ENCODE measurements at places on chromosomes 2 and 18.

DNA sequence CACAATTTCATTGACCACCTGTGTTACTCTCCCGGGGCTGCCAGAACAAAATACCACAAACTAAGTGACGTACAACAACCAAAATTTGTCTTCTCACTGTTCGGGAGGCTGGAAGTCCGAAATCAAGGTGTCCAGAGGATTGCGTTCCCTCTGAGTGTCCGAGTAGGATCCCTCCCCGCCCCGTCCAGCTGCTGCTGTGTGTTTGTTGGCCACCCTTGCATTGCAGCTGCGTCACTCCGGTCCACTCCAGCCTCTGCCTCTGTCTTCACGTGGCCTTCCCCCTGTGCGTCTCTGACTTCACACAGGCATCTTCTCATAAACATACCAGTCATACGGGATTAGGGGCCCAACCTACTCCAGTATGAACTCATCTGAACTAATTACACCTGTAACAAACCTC is 251.8 kb upstream of the SMIM21 start:
- DNase-seq: no peak

GRCh38 chr2:130372055-130372832 is 16.4 kb downstream of the PTPN18 start:
- DNase-seq: peak; percentile 54

DNA sequence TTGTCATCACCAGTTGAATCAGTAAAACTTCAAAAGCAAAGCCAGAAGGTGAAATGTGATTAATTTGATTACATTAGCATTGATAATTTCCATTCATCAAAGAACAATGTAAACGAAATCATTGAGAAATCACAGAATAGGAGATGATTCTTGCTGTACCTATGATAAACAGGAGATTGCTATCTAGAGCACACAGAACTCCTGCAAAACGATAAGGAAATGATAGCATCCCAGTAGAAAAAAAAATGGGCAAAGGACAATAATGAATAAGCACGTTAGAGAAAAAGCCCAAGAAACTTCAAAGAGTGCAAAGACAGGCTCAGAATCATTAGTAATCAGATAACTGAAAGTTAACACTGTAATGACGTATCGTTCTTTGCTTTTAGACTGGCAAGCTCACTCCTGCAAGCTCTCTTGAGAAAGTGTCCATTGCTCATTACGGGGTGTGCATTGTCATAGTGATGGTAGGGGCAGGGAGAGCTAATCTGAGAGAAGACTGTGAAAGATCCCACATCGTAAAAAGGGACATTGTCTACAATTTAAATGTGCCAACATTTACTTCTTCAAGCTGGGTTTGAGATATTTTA is 143.6 kb downstream of the SPP2 start:
- no peak for DNase-seq

DNA sequence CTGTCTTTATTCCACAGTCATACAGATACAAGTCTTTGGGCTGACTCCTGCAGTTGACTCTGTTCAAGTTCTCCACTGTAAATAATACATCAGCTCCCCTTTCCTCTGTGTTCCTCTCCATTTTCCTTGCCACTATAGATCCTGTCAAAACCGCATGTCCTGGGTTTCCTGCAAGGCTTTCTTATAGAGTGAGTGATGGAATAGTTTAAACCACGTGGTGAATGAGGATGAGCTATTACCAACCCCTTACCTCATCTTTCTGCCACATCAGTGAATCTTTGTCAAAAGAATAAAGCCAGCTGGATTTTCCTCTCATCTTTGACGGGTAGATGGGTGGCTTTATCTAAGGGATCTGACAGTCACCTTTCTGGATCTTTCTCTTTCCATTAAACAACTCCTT is 3.9 kb upstream of the GALNT14 start:
- DNase-seq: no peak

DNA sequence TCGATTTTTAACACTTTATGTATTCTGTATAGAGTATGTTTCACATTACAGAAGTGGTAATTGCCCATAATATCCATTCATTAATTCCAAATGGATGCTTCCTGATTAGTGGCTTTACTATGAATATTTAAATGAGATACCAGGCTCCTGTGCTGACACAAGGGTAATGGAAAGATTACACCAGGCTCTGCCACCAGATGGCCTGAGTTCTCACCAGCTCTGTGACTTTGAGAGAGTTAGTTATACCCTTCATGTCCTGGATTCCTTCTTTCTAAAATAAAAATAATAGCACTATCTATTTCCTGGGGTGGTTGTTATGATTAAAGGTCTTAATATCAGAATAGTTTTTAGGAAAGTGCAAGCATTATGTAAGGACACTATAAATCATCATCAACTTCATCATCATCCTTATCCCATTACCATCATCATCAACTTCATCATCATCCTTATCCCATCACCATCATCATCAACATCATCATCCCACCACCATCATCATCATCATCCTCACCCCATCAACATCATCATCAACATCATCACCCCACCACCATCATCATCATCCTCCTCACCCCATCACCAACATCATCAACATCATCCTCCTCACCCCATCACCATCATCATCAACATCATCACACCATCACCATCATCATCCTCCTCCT is 151.8 kb downstream of the DNER start:
- DNase-seq: no peak

DNA sequence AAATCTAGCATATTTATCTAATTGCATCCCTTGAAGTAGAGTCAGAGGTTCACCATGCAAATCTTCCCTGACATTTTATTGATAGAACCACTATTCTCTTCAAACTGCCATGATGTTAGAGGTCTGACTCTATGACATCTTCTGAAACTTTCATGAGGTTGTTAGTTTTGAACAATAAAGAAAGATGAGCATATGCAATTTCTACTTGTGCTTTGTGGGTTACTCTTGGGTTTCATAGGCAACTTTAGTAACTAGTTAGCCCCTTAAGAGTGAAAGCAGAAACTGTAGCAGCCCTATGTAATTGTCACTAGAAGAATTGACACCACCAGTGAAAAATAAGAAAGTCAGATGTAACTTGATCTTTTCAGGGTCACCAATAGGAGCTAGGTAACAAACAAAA is 53.1 kb upstream of the ZEB2 start:
- DNase-seq: no peak

GRCh38 chr2:220955776-220956175 is 616.3 kb downstream of the EPHA4 start:
- DNase-seq: no peak

DNA sequence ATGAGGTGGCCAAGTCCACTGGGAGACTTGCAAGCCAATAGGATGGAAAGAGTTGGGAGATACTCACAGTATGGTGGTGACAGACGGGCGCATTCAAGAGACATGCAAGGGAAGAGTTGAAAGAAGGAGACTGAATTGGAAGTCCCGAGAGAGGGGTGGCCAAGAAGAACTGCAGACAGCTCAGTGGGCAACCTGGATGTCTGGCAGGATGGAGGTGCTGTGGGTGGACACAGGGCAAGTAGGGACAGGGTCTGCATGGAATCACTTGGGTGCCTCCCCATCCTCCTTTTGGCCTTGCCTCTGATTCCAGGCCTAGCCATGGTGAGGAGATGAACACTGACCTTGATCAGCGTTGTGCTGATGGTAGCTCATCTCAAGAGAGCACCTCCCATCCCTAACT is 235.7 kb upstream of the COPS8 start:
- DNase-seq: no peak

GRCh38 chr2:11411768-11412448 is 54.1 kb downstream of the E2F6 start:
- DNase-seq: peak; percentile 3

GRCh38 chr2:5231287-5231686 is 460.9 kb upstream of the SOX11 start:
- no peak for DNase-seq

DNA sequence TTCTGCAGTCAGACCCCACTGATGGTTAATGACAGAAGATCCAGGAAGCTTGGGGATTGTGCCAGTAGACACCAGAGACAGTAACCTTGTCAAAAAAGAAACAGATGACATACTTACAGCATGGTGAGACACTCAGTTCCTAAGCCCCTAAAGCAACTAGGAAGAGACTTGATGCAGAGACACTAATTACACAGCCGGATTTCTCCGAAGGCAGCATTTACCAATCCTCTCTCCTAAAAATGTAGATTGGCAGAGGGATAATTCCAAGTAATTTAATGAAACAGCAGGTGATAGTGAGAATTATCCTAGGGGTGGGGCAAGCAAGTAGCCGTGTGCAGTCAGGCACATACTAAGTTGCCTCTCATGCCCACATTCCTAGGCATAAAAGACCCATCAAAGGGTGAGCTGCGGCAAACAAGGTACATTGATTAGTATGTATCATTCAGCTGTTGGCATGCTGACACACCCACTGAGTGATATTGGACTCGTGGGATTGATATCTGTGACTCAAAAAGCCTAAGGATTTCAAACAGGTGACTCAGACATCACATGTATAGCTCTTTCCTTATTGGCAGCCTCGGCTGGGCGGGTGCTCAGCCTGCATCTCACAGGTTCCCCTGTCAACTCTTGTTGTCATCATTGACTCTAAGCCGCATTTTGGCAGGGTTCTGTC is 296.7 kb upstream of the ATP5MC3 start:
- no peak for DNase-seq

GRCh38 chr2:121532894-121533293 is 2.2 kb downstream of the RNU4ATAC start:
- DNase-seq: no peak

DNA sequence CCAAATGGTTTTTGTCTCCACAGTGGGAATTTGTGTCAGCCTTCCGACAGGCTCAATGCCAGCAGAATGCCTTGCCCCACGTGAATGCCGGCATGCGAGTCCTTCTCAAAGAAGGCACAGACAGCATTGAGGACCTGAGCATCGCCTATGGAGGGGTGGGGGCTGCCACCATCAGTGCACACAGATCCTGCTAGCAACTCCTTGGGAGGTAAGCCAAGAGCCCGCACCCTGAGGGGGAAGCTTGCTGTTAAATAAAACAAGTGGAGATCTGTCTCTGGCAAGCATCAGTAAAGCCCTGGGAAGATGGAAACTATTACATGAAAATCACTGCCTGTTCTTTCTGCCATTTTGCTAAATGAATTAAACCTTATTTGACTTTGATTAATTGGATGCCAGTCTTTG is 67.5 kb upstream of the BZW1 start:
- no peak for DNase-seq

DNA sequence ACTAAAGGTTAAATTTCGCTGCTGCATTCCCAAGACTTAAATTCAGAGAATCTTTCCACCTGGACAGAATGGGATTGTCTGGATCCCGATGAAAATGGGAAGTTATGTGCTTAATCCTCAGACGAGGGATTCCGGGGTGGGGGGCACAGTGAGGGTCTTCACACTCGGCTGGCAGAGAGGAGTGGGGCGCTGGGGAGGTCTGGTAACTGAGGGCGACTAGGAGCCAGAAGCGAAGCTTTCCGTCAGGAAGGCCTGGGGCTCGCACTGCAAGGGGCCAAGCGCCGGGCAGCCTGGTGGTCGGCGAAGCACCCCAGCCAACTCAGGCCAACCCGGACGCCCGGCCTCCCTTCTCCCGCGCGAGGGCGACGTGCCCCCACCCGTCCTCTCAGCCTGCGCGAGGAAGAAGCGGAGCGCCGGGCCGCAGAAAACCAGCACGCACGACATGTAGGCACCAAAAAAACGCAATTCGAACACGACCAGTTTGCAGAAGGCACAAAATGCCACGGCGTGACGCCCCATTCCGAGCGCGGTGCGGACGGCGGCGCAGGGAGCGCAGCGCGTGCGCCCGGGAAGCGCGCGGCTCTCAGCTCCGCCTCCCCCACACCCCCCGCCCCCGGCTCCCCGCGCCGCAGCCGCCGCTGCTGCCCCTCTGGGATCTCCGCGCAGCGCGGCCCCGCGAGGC is 188.1 kb downstream of the ZEB2 start:
- peak; percentile 72 for DNase-seq

- no peak for DNase-seq
These were observed 42.1 kb downstream of the TMEM37 start for GRCh38 chr2:119473621-119474370.

DNA sequence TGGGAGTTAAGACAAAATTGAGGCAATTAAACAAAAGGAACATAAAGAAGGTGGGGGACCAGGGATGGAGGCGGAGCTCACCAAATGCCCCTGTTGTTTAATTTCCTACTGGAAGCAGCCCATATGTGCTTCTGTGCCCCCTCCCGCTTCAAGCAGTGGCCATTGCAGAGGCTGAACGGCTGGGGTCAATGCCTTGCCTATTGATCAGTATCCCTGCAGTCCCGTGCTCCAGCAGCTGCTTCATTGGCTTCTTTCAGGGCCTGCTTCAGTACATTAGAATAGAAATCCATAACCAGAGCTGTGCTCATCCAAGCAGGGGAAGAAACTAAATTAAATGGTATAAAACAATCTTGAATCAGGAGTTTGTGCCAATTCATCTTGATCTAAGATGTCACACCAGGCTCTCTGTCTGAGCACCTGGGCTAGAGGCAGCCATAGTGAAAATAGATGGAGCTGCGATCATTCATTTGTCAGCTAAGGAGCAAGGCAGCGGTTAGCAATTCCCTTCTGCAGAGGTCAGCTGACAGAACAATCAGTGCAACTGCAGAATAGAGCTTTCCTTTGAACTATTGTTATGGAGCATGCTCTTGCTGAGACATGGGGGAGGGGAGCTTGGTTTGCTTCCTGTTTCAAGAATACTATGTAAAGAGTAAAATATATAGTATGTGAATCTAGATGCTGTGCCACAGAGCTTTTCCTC is 222.4 kb downstream of the WDR7 start:
- DNase-seq: no peak

- DNase-seq: no peak
These were observed 159.7 kb downstream of the SMAD7 start for GRCh38 chr18:48790869-48791635.

DNA sequence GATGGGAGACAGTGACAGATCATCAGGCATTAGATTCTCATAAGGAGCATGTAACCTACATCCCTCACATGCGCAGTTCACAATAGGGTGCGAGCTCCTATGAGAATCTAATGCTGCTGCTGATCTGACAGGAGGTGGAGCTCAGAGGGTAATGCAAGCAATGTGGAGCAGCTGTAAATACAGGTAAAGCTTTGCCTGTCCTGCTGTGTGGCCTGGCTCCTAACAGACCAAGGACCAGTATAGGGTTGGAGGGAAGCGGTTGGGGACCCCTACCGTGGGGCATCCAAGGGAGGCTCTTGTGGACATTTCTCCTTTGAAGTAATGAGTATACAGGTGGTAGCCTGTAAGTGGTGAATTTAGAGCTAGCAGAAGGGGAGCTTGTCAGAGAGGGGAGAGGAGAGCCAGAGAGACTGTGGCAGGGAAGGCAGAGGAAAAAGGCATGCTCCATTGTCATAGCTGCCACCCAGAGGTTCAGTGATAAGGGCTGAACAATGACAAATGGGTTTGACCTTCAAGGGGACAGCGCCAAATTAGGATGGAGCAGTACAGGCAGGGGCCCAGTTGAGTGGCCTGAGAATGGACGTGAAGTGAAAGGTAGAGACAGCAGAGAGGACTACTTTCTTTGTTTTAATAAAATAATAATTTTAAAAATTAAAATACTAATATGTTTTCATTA is 15.2 kb upstream of the TMBIM1 start:
- no peak for DNase-seq

DNA sequence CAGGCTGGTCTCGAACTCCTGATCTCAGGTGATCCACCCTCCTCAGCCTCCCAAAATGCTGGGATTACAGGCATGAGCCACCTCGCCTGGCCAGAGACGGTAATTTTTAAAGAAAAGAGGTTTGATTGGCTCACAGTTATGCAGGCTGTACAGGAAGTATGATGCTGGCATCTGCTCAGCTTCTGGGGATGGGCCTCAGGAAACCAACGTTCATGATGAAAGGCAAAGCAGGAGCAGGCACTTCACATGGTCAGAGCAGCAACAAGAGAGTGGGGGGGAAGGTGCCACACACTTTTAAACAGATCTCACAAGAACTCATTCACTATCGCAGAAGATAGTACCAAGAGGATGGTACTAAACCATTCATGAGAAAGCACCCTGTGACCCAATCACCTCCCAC is 38.0 kb upstream of the GPD2 start:
- DNase-seq: no peak
